ENCODE measurements at places on chromosomes 2 and 18.

DNA sequence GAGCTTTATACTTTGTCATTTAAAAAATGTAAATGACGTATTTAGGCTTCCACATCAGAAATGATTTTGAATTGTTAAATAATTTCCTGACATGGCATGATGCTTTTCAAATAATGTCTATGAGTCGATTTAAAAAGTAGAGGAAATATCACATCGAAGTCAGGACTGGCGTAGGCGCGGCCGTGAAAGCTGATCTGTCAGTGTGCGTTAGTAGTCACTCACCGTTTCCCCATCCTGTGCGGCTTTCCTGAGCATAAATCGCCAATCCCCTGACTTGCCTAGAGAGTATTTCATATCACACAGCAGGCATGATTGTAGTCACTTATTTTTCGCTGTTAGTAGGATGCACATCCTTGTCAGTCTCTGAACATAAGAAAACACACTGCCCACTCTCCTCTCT is 843.1 kb downstream of the SOCS6 start:
- DNase-seq, result no peak

DNA sequence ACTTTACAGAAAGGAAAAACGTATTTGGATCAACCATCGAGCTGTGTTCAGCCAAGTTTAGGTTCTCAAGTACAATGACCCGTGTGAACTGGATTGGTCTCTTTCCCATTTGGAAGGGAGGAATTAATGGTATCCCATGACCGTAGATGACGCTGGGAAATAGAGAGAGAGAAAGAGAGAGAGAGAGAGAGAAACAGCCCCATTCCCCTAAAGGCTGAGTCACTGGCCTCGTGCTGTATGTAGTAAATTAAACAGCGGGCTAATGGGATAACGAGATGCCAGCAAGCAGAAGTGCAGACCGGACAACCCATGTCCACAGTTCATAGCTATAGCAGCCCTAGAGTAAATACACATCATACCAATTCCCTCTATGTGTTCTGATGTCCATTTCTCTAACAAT is 99.6 kb downstream of the BCL11A start:
- no peak for DNase-seq

- no peak for DNase-seq
Measured at GRCh38 chr2:205717999-205718398, 35.7 kb downstream of the NRP2 start.

- DNase-seq, result no peak
Measured at GRCh38 chr2:208174144-208174543, 10.8 kb upstream of the CRYGA start.

DNA sequence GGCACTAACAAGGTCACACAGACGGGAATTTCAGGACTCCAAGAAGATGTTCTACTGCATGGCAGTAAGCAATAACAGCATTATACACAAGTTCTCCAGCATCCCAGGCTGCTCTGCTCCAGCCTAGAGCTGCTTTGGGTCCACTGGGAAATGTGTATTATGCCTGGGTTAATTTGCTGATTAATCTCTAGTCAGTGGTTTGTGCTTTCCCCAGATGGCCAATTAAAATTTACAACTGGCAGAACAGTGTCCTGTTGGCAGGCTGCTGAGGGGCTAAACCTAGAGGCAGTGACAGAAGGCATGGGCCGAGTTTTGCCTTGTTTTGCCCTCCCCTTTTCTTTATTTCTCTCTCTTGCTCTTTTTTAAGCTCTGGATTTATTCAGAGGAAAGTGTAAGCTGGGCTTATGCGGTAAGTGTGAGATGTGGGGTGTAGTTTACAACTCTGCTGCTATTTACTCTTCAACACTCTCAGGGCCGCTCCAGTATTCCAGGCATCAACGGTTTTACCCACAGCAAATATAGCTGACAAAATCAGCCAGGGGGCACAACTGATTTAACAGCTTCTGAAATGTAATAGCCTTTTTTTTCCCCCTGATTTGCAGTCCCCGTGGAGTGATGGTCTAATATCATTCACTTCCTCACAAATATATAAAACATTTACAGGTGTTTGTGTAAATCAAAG is 348.0 kb downstream of the GPD2 start:
- no peak for DNase-seq

DNA sequence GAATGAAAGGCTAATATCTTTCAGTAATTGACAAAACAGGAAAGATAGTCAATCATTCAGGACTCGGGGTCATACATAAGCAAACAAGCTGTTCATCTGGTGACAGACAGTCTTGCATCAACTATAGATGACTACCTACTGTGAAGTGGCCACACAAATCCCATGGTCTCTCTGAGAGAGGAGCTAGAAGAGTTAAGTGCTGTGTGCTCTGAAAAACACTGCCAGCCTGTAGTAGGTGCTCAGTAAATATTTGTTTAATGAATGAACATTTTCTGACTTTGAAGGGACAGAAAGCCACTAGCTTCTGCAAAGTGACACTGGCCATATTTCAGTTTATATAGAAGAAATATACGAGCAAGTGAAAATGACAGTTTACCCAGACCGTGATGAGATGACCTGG is 184.0 kb upstream of the CHAC2 start:
- DNase-seq, result no peak
